ENCODE measurements at places on chromosomes 5 and 9.

DNA sequence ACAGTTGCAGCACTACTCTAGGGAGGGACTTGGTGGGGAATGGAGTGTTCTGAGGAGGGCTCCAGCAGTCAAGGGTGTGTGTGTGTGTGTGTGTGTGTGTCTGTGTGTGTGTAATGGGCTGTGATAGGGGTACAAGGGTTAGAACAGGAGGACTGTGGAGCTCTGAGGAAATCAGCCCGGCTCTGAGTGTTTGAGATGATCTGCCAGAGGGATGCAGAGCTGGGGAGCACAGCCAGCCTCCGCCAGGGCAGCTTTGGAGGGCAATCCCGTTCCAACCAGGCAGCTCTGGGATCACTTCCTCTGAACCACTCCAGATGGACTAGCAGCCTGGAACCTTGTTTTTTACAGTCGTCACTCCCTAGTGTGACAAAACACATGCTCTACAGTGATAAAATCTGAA lies 3.0 kb upstream of the SLC6A7 start:
- DNase-seq: no peak

GRCh38 chr5:32261198-32261597 lies 51.5 kb downstream of the MTMR12 start:
- no peak for DNase-seq

DNA sequence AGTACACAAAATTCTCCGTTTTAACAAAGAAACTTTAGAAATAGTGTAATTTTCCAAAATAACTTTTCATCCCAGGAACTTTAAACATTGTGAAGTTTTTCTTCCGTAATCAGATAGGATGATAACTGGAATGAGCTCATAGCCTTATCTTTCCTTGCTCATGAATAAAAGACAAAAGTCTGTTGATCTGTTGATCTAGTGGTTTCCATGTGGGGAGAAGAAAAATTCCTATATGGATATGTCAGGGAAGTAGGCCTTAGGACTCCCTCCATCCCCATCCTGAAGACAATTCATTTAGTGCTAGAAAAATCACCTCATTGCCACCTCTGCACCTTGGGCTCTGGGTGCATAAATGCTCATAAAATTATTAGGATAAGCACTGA lies 266.6 kb downstream of the SMARCA2 start:
- no peak for DNase-seq

DNA sequence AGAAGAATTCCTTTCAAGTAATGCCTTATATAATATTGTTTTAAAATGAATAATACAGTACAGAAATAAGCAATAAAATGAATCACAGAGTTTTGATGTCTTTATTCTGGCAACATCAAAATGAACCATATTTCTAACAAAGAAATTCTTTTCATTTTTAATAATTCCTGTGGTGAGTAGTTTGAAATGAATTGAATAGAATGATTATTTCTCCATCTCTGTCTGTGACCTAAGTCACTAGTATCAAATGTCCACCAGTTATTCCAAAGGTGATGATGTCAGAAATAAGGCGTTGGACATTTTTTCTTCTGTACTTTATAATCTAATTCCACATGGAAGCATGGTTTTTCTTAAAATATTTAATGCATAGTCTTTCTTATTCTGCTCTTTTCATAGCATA lies 106.2 kb downstream of the ADAMTSL1 start:
- no peak for DNase-seq

DNA sequence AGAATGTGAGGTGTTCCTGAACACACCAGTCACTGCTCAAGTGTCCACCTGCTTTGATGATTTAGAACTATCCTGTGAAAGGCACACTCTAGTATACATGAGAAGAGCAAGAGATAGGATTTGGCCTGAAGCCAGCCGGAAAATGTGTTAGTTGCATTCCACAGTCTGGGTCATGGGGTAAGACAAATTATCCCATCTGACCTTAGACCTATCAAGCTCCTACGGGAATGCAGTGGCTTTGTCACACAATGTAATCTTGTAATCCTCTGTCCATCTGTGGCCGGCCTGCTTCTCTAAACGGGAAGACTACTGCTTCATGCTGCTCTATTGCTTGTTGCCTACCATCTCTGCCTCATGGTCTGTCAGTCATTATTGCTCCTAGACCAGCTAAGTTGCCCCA lies 92.4 kb upstream of the PRRC1 start:
- DNase-seq: no peak
